GM12892 (cell line): ENCODE measurements at places on chromosomes 13 and 19.
A peak's percentile ranks its signal among the peaks of the same experiment; 100 is the strongest.

- DNase-seq, result no peak
These were observed 5.4 kb upstream of the CHST8 start for GRCh38 chr19:33616346-33616745.

GRCh38 chr13:55007681-55008080 is 1979.1 kb downstream of the OLFM4 start:
- no peak for DNase-seq

DNA sequence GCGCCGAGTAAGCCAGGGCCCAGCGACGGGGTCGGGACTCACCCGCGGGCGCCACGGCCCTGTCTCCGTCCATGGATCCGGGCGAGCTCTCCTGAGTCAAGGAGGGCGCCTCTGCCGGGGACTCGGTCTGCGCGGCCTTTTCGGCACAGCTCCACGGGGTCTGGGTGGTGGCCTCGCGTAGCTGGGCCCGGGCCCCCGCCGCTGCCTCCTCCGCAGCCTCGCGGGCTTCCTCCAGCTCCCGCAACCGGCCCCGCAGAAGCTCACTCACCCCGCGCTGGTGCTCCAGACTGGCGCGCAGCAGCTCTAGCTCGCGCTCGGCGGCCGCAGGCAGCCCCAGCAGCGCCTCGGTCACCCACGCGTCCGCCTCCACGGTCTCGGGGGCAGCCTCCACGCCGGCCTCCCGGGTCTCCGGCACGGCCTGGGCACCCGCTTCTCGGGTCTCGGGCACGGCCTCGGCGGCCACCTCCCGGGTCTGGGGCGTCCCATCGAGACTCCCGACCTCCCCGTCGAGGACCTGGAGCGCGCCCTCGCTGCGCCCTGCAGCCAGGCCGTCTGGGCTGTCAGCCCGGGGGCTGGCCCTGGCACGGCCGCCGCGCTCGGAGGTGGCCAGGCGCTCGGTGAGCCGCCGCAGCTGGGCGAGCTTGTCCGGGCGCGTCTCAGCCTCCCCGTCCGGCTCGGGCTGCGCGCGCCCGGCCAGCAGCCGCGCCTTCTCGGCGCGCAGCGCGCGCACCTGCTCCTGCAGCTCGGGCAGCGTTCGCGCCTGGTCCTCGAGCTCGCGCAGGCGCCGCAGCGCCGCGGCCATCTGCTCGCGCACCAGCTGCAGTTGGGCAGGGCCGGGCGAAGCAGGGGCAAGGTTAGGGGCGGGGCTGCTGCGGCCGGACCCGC is 8.4 kb downstream of the KANK3 start:
- DNase-seq, result peak; percentile 64

DNA sequence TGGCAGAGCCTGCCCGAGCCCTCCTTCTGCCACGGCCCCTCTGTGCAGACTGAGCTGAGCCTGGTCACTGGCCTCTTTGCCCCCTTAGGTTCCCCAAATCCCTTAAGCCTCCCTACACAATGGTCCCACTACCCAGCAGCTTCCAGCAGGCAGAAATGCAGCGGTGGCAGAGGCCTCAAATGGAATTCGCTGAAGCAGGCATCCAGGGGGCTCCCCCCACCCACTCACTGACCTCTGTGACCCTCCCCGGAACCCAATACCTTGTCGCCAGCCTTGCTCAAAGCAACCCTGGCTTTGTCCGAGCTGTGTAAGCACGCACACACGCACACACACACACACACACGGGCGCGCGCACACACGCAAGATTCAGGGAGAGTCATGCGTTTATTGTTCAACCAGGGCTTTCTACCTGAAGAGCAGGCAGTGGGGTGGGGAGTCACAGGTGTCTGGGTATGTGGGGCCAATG is at the start of gene LIM2:
LIM2 (minus strand) TSS at position 51 of the 466 bp plus-strand sequence. CDS start 531 bp downstream, outside the sequence.
- DNase-seq, result no peak

- DNase-seq, result no peak
These were observed 870.8 kb upstream of the SPRY2 start for GRCh38 chr13:81211713-81212112.

DNA sequence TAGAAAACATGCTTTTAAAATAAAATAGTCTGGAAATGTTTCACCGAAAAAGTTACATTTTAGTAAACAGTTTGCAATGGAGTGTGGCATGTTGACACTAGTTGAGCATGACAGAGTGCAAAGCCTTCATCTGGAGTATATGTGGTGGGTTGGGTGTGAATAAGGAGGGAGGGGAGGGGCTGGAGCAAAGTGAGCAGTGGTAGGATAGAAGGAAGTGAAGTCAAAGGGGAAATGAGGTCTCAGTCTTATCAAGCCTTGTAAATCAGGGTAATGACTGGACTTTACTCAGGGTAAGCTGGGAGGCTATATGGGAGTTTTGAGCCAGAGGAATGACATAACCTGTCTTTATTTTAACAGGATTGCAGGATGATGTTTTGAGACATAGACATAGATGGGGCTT is 222.8 kb downstream of the PCDH20 start:
- DNase-seq, result no peak

DNA sequence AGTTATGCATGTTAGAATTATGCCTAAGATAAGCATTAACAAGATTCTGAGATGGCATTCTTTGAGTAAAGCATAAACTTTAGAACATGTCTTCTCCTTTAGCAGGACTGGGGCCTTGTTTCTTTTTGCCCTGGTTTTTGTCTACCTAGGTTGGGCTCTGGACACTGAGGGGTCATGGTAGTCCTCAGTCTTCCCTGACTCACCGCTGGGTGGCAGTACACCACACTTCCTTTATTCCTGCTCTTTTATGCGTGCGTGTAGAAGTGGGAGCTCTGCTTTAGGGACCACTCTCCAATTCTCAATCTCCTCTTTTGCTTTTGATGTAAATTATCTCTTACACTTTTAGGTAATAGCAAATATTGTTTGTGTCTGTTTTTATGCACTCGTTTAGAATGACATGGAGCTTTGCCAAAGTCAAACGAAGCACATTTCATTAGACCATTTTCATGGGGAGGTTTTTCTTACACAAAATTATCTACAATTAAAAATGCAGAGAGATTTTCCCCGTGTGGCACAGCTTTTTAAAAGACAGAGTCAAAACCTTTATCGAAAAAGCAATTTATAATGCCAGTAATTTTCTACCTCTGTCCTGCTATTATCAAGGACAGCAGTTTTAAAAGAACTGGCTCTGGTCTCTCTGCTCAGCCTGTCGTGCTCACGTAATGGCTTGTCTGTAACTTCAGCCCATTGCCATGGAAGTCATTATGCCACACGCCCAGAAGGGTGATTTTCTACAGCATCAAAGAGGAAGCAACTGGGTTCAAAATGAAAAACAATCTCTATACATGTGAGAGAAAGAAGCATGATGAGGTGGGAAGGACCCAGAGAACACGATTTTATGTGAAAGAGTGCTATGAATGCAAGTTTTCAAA is 413.9 kb downstream of the COG6 start:
- peak; percentile 18 for DNase-seq

DNA sequence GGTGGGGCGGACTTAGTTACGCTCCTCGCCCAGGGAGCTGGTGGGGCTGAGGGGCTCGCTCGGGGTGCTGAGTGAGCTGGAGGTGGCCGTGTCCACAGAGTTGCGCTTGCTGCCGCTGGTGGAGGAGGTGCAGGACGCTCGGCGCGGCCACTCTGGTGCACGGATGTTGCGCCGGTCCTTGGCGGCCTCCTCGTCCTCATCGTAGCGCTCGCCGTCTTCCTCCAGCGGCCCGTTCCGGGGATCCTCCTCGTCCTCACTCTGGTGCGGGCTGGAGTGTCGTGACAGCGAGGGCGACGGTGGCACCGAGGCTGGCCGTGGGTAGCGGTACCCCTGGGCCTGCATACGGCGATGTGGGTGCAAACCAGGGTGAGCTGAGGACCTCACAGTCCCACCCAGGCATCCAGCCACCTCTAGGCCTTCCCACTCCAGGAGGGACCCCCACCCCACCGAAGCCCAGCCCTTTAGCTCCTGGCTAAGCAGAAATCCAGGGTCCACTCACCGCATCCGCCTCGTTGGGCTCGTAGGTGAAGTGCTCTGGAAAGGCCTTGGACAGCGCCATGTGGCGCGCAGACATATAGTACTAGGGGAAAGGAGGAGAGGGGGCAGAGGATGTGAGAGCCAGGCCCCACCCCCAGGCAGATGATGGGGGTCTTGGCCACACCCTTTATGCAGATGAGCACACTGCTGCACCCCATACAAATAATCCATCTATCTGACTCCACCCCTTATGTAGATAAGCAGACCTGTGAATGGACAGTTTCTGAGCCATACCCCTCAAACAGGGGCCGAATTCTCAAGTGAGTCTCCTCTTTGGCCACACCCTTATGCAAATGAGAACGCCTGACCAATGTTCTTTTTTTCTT is 4.4 kb downstream of the FTL start:
- DNase-seq, result no peak

DNA sequence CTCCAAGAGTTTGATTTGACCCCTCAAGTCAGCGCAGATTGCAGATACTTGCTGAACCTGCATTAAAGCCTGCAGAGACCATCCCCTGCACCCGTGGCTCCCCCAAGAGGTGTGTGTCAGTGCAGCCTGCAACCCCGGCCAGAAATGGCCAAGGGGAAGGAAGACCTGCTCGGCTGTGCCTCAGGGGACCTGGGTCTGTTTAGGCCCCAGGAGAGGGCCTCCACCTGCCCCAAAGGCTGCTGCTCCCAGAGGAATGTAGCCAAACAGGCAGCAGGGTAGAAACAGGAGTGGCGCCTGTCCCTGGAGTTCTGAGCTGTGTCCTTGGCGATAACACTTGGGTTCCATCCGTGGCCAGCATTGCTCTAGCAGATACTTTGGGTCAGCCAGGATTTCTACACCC is 8.0 kb downstream of the POP4 start:
- DNase-seq, result no peak

DNA sequence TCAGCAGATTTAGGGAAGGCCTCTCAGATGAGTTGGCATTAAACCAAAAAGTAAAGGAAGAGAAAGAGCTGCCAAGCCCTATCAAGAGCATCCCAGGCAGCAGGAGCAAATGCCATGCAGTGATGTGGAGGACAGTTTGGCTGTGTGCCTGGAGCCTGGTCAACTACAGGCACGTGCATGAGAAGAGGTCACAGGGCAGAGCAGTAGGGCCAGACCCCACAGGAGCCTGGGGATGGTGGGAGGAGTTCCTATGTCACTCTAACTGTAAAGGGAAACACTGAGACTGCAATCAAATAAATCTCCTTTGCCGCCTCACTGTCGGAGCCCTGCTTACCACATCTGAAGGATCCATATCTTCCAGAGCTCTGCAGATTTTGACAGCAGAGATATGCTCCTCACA is 240.5 kb downstream of the ENOX1 start:
- no peak for DNase-seq

DNA sequence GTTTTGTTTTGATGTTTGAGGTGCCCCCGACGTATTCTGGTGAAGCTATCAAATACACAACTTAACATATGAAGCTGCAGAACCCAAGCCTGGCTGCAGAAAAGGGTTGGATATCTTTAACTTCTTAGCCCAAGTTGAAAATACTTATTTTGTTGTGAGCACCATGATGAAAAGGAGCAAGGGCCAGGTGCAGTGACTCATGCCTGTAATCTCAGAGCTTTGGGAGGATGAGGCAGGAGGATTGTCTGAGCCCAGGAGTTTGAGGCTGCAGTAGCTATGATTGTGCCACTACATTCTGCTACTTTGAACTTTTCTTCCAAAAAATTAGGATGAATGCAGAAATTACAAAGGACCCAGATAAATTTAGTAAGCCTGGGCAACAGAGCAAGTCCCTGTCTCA is 44.1 kb upstream of the UBE2L5 start:
- DNase-seq, result no peak

GRCh38 chr13:75307370-75307949 is 174.5 kb downstream of the TBC1D4 start:
- no peak for DNase-seq

DNA sequence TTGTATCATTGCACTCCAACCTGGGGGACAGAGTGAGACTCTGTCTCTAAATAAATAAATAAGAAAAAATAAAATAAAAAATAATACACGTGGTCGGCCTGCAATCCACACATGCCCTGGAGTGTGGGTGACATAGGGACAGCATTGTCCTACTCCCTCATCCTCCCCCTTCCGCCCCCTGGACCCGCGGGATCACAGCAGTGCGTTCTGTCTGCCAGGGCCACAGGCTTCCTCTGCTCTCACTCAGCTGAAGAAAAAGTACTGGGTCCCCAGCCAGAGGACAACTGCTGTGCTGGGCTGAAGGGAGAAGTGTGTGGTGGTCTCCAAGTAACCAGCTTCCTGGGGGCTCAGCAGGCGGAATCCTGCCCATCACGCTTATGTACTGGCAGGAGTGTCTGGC is 6.3 kb downstream of the BCAT2 start:
- DNase-seq, result no peak

DNA sequence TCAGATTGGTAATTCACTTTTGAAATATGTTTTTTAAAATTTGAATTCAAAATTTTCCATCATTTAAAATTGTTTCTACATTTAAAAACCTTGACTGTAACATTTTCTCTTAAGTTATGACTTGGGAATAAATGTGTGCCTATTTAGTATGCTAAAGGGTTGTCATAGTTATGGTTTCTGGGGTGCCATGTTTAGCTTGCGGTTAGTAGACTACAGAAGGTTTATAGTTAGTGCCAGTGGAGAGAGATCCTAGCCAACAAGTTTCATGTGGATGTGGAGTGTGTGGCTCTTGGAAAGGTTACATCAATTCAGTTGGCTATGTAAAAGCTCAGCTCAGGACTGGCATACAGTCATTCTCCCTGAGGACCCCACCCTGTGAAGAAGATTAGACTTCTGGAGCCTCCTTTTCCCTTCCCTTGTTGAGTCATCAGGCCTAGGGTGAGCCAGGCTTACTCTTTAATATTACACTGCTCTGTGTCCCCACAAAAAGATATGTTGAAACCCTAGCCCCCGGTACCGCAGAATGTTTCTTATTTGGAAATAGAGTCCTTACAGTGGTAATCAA is 20.4 kb downstream of the LMO7 start:
- DNase-seq, result no peak

DNA sequence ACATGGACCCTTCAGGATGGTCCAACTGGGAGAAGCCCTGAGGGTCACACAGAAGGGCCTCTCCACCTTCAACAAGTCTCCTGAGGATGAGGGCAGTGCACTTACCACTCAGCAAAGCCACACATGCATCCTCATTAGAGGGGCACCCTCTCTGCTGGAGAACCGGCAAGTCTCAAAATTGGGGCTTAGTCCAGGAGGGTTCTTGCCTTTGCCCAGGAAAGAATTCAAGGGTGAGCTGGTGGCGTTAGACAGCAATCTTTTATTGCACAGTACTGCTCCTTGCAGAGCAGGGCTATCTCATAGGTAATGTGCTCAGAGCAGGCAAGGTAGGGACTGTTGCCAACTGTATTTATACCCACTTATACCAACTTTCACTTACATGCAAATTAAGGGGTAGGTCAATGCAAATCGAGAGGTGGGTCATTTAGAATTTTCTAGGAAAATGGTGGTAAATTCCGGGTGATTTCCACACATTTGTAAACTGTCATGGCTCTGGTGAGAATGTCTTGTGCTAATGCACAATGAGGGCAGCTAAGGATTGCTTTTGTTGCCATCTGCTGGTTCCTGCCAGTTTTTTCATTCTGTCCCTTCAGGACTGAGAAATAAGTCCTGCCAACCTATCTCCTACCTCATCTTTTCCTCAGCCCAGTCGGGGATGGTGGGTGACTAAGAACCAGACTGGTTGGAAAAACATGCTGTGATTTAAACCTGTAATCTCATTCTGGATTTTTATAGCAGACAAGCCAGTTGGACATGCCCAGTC is 27.8 kb upstream of the IGSF23 start:
- DNase-seq, result no peak

- no peak for DNase-seq
These were observed 6.2 kb upstream of the EVI5L start for GRCh38 chr19:7823686-7824301.
